ENCODE measurements at places on chromosomes 13 and 19. TPM values are rescaled to one million over a fixed set of nuclear protein-coding genes. Genes with fewer than 3 reads are reported as not detected.

GRCh38 chr13:93951108-93951507, 528.4 kb downstream of the DCT start:
- H3K4me1 ChIP-seq, result no peaks in the 10 kb centered on the region
- no peaks in the 10 kb centered on the region for H3K36me3 ChIP-seq
- no peak for DNase-seq
- no peaks in the 10 kb centered on the region for H3K27me3 ChIP-seq

GRCh38 chr13:75877071-75877470, 240.9 kb downstream of the LMO7 start:
- no peak for DNase-seq
- no peak overlapping the region for H3K4me3 ChIP-seq
- H3K36me3 ChIP-seq, result no peaks in the 10 kb centered on the region
- H3K4me1 ChIP-seq, result peaks cover 13% of the 10 kb centered on the region
- H3K27me3 ChIP-seq, result peaks cover 8% of the 10 kb centered on the region
- no peak overlapping the region for H3K27ac ChIP-seq

Gene SSBP4
- total RNA-seq, result 46.8 TPM

Gene PRRG2
- 0.88 TPM for total RNA-seq

DNA sequence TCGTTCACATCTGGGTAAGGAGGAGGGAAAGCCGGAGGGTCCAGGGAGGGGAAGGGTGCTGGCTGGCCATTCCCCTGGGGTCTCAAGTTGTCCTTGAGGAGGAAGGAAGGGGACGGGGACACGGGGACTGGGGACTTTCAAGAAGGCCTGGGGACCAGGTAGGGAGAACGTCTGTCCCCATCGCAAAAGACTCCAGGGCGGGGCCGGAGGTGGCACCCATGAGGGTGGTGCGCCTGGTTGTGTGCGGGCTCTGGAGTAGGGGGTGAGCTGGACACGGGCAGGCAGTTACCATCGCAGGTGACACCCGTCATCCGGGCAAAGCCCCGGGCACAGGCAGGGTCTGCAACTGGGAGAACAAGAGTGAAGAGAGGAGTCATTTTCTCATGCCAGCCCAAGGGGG, 23.4 kb downstream of the FBN3 start:
- H3K4me1 ChIP-seq, result no peaks in the 10 kb centered on the region
- H3K4me3 ChIP-seq, result no peak overlapping the region
- no peak overlapping the region for H3K27ac ChIP-seq
- no peaks in the 10 kb centered on the region for H3K27me3 ChIP-seq
- no peaks in the 10 kb centered on the region for H3K36me3 ChIP-seq

Gene CLIP3
- 2.7 TPM for total RNA-seq

Gene IFNL1
- 0.29 TPM for total RNA-seq

Gene PSG11
- not detected for total RNA-seq

DNA sequence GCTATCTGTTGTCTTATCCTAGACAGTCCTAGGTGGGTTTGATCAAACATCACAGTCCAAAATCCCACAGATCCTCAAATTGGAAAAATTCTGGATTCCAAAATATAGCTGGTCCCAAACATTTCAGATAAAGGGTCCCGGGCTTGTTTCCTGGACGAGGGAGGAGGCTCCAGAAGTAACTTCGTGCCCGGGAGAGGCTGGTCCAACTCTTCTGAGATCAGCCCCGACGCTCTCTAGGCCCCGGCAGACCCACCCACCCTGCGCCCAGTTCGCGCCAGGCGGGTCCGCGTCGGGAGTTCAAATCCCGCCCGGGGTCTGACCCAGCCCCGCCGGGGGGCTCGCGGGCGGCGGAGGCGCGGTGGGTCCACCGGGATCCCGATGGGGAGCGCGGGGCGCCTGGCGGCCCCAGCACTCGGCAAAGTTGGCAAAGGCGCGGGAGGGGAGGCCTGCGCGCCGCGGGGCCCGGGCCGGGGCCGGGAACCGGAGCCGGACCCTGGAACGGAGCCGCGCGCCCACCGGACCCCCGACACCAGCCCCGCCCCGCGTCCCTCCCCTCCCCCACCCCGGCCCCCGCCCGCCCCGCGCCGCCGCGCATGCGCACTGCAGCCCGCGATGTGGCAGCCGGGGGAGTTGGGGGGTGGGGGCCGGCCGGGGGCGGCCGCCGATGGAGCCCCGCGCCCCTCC, 513 bp downstream of the MIER2 start:
- H3K27ac ChIP-seq, result peak overlapping the region; percentile 66
- peaks cover 55% of the 10 kb centered on the region for H3K4me1 ChIP-seq

Gene NLRP4
- not detected for total RNA-seq

DNA sequence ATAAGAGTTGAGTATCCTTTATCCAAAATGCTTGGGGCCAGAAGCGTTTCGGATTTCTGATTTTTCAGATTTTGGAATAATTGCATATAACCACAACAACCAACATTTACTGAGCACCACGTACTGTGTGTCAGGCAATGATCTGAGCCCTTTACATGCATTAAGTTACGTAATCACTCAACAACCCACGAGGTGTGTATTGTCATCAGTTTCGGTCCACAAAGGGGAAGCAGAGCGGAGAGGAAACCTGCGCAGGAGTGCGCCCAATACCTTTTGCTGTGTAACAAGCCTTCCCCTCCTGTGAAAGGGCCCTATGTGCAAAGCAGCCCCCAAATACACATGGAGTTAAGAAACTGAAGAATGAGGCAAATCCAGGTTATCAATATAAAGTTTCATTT, 20.7 kb upstream of the NLRP12 start:
- peaks cover 23% of the 10 kb centered on the region for H3K27me3 ChIP-seq
- no peak for DNase-seq
- H3K36me3 ChIP-seq, result no peaks in the 10 kb centered on the region
- no peak overlapping the region for H3K4me3 ChIP-seq
- peaks cover 8% of the 10 kb centered on the region for H3K4me1 ChIP-seq

DNA sequence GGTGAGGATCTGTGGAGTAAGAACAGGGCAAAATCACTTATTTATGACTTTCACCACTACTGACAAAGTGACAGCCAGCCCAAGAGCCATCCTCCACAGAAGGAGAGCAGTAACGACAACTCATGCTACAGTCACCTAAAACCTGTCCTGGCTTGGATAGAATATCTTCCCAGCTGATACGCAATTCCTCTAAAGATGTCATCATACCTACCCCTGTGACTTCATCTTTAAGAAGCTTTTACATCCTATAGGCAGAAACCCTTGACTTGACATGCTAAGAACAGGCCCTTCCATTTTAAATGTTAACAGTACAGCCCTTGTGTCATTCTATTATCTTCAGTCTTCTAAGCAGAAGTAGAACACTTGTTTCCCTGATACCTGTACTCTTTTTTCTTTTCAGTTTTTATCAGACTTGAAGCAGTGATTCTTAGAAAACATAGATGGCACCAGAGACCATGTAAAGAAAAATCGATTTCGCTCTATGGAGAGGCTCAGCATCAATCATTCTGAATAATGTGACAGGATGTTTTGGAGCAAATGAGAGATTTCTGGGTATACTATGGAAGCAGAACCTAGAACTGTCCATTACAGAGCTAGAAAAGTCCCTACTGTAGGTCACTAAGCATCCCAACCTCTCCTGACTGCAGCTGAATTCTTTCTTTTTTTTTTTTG, 20.1 kb downstream of the STOML3 start:
- no peak for DNase-seq
- no peak overlapping the region for H3K4me3 ChIP-seq
- H3K27me3 ChIP-seq, result peaks cover 4% of the 10 kb centered on the region
- H3K27ac ChIP-seq, result no peak overlapping the region
- no peaks in the 10 kb centered on the region for H3K4me1 ChIP-seq

GRCh38 chr13:30607908-30608307, 9.8 kb upstream of the USPL1 start:
- H3K4me1 ChIP-seq, result peaks cover 22% of the 10 kb centered on the region
- DNase-seq, result peak; percentile 73
- no peak overlapping the region for H3K27ac ChIP-seq
- H3K4me3 ChIP-seq, result no peak overlapping the region

DNA sequence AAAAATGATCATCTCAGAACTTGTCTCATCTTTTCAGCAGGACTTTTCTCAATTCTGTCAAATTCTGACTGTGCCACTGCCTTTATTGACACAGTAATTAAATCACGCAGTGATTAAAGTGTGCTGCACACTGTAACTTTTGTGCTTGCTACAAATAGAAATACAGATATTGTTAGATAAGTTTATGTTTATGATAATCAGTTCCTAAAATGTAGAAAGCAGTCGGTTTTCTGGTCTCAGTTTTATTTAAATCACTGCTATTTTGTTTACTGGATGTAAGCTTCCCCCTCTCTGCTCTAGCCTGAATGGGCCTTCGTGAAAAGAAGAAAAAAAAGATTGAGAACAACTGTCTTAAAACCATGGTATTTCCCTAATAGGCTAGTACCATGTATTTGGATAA, 258.8 kb upstream of the STARD13 start:
- no peaks in the 10 kb centered on the region for H3K27me3 ChIP-seq
- DNase-seq, result no peak
- no peaks in the 10 kb centered on the region for H3K36me3 ChIP-seq
- peak overlapping the region; percentile 100 for H3K27ac ChIP-seq
- H3K4me3 ChIP-seq, result peak overlapping the region; percentile 91
- H3K4me1 ChIP-seq, result peaks cover 46% of the 10 kb centered on the region

Gene MAG
- total RNA-seq, result 0.29 TPM

Gene PTPRS
- 2.0 TPM for total RNA-seq

GRCh38 chr13:20997301-20998161, 63.9 kb downstream of the LATS2 start:
- no peak overlapping the region for H3K27ac ChIP-seq
- DNase-seq, result no peak
- H3K27me3 ChIP-seq, result no peaks in the 10 kb centered on the region
- no peaks in the 10 kb centered on the region for H3K36me3 ChIP-seq
- H3K4me1 ChIP-seq, result no peaks in the 10 kb centered on the region
- H3K4me3 ChIP-seq, result no peak overlapping the region

DNA sequence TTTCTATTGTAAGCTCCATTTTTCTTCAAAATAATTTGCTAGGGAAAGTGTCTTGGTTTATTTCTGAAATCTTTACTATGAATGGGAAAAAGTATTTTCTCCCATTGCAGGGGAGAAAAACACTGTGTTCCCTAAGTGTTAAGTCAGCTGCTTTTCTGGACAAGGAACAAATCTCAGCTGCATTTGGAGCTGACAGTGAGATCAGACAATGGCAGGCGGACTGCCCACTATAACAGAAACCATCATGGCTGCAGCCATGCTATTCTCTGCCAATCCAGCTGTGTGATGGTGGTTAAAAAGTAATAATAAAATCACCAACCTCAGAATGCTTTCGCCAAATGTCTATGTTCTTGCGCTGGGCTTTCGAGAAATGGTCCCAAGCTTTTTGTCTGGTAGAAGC, 302.7 kb downstream of the DNAJC15 start:
- no peak overlapping the region for H3K4me3 ChIP-seq
- DNase-seq, result no peak

Gene TMPRSS9
- total RNA-seq, result not detected

- no peaks in the 10 kb centered on the region for H3K36me3 ChIP-seq
- no peak overlapping the region for H3K27ac ChIP-seq
- no peak for DNase-seq
- H3K4me3 ChIP-seq, result no peak overlapping the region
- no peaks in the 10 kb centered on the region for H3K4me1 ChIP-seq
- no peaks in the 10 kb centered on the region for H3K27me3 ChIP-seq
Observed at GRCh38 chr13:35879111-35879510, 252.1 kb downstream of the DCLK1 start.

- no peak for DNase-seq
- no peaks in the 10 kb centered on the region for H3K27me3 ChIP-seq
- H3K27ac ChIP-seq, result no peak overlapping the region
- H3K4me3 ChIP-seq, result no peak overlapping the region
- H3K36me3 ChIP-seq, result no peaks in the 10 kb centered on the region
Observed at GRCh38 chr13:66887088-66887487, 343.0 kb downstream of the PCDH9 start.

GRCh38 chr19:1672038-1672768, 19.8 kb upstream of the TCF3 start:
- peaks cover 58% of the 10 kb centered on the region for H3K27me3 ChIP-seq
- peaks cover 16% of the 10 kb centered on the region for H3K4me1 ChIP-seq
- DNase-seq, result peak; percentile 69

Gene EBPL
- total RNA-seq, result 34.0 TPM

GRCh38 chr13:106029676-106030290, 505.7 kb downstream of the EFNB2 start:
- no peak overlapping the region for H3K4me3 ChIP-seq
- no peak for DNase-seq
- H3K27ac ChIP-seq, result no peak overlapping the region
- no peaks in the 10 kb centered on the region for H3K36me3 ChIP-seq
- no peaks in the 10 kb centered on the region for H3K4me1 ChIP-seq
- H3K27me3 ChIP-seq, result no peaks in the 10 kb centered on the region

DNA sequence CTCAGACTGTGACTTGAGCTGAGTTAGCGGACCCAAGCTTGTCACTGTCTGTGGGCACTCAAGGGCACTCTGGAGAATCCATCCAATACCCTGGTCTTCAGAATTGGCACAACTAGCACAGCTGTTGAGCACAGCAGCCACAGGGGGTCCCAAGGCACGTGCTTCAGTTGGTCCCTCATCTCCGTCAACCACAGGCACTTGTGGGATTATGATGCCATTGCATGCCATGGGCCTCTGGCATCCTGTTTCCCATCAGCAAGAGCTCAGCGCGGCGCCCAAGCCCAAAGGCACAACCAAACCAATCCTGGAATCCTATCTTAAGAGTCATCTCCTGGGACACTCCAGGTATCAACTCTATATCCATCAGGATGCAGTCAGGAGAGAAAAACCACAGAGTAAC, 3.7 kb upstream of the B3GNT8 start:
- H3K36me3 ChIP-seq, result peaks cover 10% of the 10 kb centered on the region
- no peaks in the 10 kb centered on the region for H3K27me3 ChIP-seq
- no peak for DNase-seq
- peaks cover 24% of the 10 kb centered on the region for H3K4me1 ChIP-seq
- no peak overlapping the region for H3K27ac ChIP-seq
- no peak overlapping the region for H3K4me3 ChIP-seq

GRCh38 chr13:80400164-80400864, 59.4 kb upstream of the SPRY2 start:
- H3K27me3 ChIP-seq, result peaks cover 14% of the 10 kb centered on the region
- H3K27ac ChIP-seq, result no peak overlapping the region
- H3K4me1 ChIP-seq, result peaks cover 28% of the 10 kb centered on the region
- H3K36me3 ChIP-seq, result peaks cover 6% of the 10 kb centered on the region

DNA sequence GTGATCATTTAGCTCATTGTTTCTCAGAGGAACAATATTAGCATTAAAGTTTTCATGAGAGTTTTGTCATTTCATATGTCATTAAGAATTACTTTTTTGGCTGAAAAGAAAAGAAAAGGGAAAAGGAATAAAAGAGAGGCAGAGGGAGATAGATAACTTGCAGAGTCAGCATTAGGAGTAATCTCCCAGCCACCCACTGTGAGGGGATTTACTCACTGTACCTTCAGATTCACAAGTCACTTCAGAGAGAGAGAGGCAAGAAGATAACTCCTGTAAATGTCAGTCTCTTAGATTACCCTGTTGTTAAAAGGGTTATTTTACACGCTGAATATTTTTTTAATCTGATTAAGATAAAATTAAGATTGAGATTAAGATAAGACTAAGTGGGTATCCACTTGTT, 125.2 kb downstream of the POU4F1 start:
- no peaks in the 10 kb centered on the region for H3K36me3 ChIP-seq
- DNase-seq, result no peak
- no peaks in the 10 kb centered on the region for H3K4me1 ChIP-seq
